H1 (cell line): ENCODE measurements at places on chromosomes 1 and 21.

GRCh38 chr1:64956010-64956640, 10.2 kb downstream of the JAK1 start:
- DNase-seq = no peak

DNA sequence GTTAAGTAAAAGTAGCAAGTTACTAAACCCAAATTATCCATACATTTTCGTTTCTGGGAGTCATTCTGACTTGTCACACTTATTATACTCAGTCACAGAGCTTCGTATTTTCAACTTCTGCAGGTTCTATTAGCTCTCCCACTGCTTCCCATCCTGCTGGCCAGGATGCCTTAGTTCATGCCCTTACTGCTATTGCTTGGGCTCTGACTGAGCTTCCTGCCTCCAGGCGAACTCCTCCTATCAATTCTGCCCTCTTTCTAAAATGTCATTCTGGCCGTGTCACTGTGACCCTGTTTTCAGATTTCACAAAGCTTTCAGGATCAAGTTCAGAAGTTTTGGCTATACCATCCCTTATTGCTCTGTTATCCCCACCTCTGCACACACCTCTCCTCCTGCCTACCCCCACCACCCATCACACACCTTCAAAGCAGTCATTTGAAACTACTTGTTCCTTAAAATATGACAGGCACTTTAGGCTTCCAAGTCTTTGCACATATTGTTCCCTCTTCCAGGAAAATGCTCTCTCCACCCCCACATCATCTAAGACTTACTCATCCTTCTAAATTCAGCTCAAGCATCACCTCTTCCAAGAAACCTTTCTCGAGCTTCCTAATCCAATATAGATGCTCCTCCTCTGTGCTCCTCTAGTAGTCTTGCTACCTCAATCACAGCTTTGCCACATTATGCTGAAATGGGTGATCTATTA, 278.0 kb downstream of the BRINP2 start:
- no peak for DNase-seq

DNA sequence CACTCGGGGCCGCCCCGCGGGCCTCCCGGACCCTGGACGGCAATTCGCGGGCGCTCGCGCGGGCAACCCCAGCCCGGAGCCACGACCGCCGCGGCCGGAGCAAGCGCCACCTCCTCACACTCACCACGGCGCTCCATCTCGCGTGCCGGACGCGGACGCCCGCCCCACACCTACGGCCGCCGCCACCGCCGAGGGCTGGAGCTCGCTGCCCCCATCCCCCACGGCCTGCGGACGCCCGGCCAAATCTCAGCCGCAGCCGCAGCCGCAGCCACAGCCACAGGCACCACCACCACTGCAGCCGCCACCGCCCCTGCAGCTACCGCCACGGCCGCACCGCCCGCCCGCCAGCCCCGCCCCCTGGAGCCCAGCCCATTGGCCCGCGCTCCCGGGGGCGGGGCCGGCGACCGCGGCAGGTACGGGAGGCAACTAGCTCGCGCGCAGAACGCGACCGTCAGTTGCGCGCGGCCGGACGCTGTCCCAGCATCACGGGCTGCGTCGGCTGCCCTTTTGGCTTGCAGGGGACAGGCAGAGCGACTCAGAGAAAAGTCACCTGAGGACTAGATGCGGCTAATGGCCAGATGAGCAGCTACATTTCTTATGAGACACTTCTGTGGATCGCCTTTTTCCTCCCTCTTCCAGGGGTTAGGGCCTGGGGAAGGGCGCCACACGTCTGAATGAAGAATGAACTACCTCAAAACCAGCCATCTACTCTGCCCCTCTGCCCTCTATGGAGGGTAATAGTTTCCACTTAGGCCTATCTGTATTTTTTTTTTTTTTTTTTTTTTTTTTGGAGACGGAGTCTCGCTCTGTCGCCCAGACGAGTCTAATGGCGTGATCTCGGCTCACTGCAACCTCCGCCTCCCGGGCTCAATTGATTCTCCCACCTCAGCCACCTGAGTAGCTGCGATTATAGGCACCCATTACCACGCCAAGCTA, at the start of gene ARHGAP29:
Gene ARHGAP29, minus strand, starts transcription at position 294 of the 936 bp plus-strand sequence. CDS start 5,973 bp downstream, outside the sequence.
- DNase-seq = peak; percentile 89

- no peak for DNase-seq
Measured at GRCh38 chr1:89286549-89287180, 14.0 kb upstream of the GBP5 start.

- DNase-seq = no peak
Measured at GRCh38 chr1:196178083-196178635, 430.1 kb downstream of the KCNT2 start.

- no peak for DNase-seq
Measured at GRCh38 chr1:118688891-118689290, 299.3 kb downstream of the TBX15 start.

DNA sequence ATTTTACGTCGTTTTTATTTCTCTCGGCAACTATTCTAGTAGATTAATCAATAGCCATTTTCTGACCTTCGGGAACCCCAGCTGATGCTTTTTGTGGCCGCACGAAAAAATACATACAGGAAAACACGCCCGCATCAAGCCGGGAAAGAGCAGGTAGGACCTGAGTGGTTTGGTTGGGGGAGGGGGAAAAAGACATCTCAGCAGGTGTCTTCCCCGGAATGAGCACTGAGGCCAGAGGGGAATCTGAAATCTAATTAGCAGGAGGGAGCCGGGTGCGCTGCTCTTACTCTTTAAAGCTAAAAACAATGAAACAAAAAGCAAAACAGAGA, 618 bp upstream of the FOXD3 start:
- peak; percentile 81 for DNase-seq

GRCh38 chr21:40099809-40100208, 232.6 kb downstream of the PCP4 start:
- DNase-seq = no peak

DNA sequence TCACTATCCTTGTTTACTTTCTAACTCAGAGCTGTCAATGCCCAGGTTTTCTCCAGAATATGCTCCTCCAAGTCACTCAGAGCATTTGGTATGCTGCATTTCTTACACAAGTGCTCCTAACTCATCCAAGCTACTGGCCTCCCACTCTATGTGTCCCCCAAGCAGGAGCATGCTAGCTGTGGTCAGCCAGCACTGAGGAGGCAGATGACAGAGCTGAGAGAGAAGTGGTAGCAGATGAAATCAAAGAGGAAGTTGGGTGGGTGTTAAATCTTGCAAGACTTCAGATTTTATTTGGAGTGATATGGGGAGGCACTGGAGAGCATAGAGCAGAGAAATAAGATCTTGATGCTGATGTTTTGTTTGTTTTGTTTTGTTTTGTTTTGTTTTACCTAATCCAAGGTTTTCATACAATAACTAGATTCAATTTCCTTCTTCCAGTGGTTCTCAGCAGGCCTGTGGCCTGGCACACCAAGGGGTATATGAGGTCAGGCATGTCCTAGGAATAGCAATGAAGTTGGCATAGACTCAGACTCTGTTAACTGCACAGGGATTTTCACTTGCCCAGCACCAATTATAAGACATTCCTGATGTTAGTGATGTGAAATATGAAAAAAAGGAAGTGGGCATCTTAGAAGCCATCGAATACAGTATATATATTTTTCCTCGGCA, 3.1 kb upstream of the PGBD5 start:
- DNase-seq = no peak

- no peak for DNase-seq
Measured at GRCh38 chr1:64494659-64495058, 24.7 kb downstream of the CACHD1 start.
